ENCODE measurements at places on chromosomes 1 and 21.

GRCh38 chr1:32695098-32695904 is 7.3 kb downstream of the SYNC start:
- DNase-seq, result no peak

- DNase-seq, result no peak
Measured at GRCh38 chr1:185735701-185736064, 1.5 kb downstream of the HMCN1 start.

DNA sequence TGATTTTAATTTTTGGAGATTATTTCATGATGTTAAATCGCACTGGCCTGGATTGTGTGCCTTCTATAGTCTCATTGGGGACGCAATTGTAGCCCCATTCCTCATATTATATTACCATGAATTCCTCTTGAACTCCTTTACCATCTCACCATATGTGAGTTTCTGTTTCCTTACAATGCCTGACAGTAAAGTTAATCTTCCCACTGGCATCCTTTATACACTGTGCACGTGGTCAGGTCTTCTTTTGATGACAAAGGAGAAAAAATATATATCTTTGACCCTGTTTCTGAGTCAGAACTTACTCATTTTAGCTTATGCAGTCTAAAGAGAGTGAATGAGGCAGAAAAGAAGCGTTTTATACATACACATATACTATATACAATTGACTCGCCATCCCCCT is 774 bp upstream of the ABL2 start:
- DNase-seq, result no peak

DNA sequence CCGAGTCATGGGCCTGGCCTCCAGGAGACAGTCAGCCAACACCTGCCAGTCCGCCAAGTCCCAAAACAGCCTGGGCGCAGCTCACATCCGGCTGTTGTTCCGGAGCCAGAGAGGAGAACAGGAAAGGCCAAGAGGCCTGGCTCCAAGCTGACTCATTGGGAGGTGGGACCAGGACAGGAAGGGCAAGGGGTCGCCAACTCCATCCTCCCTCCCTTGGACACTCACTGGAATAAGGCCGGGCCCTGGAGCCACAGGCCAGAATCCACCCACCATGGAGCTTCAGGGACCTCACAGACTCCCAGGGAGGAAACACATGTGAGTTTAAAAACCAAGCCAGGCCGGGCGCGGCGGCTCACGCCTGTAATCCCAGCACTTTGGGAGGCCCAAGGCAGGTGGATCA is 25.1 kb upstream of the CLIC4 start:
- DNase-seq, result no peak
